Fibroblast of villous mesenchyme (primary cell): ENCODE measurements at places on chromosomes 3 and 15.

DNA sequence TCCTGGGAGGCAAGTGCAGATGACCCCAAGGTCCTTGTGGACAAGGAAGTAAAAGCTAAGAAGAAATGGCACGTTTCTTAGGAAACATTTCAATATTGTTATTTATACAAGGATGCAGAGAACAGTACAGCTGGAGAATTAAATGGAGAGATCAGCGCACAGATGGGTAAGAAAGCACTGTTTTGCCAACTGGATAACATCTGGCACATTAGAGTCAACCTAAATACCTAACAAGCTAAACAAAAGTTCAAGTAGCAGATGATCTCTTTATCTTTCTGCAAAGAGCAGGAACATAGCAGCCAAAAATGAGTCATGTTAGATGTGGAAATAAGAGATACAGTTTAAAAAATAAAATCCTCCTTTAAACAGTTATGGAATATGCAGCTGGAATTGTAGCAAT is 15.7 kb upstream of the DPPA4 start:
- peak; percentile 4 for DNase-seq

GRCh38 chr3:99845331-99845730 is 27.7 kb downstream of the CMSS1 start:
- no peak for DNase-seq

- DNase-seq: no peak
Observed at GRCh38 chr15:54518156-54518882, 540.1 kb downstream of the UNC13C start.

DNA sequence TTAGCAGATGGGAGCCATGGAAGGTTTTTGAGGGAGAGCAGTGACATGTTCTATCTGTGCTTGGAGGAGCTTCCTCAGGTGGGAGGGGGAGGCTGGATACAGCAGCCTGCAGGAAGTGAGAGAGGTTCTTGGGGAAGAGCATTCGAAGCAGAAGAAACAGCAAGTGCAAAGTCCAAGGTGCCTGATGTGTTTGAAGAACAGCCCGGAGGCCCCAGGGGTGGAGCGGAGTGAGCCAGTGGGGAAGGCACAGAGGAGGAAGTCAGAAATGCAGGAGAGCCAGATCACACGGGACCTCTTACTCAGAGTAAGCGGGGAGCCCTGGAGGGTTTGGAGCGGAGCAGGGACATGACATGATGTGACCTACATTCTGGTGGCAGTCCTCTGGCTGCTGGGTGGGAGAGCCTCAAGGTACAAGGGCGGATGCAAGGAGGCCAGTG is 10.8 kb downstream of the ITGA11 start:
- no peak for DNase-seq

DNA sequence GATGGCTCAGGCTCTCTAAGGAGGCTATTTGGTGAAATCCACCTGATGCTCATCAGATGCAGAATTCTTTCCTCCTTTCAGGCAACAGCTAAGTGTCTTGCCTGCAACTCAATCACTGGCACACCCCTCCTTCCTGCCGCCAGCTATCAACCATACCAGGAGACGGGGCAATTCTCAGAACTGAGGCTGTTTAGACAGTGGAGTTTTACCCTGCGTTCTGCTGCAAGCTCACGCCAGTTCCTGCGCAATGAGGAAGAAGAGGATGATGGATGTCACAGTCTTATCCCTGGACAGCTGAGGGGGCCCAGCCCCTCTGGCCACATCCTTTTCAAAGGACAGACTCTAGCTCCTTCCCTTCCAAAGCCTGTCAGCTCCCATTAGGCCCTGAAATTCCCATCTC is 7.0 kb upstream of the MANF start:
- DNase-seq: no peak
